ENCODE measurements at places on chromosomes 5 and 9.
A peak's percentile ranks its signal among the peaks of the same experiment; 100 is the strongest.

DNA sequence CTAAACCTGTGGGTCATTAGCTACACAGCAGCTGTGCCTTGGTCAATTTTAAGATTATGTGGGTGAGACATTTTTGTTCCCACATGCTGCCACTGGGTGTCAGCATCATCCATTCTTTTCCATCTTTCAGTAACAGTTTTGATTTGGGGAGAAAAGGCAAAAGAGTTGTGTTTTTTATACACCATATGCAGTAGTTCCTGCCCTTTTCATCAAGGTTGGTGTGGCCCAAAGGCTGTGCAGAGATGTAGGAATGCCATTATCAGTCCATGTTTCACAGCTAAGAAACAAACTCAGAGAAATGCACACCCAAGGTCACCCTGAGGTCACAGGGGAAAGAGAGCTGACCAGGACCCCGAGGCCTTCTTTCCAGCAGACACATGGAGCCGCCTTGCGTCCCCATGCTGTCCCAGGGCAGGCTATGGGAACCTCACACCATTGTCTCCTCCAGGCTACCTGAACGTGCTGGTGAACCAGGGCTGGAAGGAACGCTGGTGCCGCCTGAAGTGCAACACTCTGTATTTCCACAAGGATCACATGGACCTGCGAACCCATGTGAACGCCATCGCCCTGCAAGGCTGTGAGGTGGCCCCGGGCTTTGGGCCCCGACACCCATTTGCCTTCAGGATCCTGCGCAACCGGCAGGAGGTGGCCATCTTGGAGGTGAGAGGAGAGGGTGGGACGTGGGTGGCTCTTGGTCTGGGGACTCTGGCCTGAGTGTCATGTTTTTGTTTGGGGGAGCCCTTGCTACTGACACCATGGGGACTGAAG is 27.8 kb upstream of the GRPEL2 start:
- peak; percentile 56 for DNase-seq

DNA sequence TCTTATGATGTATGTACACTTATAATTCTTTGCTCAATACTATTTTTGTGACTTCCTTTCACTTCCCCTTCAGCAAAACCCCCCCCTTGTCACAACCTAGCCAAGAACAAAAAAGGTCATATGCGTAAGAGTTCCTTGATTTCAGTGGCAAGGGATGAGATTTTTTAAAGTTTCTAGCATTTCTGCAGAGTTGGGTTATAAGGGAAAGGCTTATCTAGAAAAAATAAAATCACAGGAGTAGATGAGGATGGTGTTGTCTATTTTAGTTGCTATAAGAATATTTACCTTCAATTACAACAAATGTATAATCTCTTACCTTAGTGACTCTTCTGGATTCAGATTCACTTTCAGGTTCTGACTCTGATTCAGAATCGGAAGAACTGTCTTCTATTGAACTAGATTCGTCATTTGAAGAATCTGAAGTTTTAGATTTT is 184.6 kb downstream of the AP3B1 start:
- DNase-seq: no peak

DNA sequence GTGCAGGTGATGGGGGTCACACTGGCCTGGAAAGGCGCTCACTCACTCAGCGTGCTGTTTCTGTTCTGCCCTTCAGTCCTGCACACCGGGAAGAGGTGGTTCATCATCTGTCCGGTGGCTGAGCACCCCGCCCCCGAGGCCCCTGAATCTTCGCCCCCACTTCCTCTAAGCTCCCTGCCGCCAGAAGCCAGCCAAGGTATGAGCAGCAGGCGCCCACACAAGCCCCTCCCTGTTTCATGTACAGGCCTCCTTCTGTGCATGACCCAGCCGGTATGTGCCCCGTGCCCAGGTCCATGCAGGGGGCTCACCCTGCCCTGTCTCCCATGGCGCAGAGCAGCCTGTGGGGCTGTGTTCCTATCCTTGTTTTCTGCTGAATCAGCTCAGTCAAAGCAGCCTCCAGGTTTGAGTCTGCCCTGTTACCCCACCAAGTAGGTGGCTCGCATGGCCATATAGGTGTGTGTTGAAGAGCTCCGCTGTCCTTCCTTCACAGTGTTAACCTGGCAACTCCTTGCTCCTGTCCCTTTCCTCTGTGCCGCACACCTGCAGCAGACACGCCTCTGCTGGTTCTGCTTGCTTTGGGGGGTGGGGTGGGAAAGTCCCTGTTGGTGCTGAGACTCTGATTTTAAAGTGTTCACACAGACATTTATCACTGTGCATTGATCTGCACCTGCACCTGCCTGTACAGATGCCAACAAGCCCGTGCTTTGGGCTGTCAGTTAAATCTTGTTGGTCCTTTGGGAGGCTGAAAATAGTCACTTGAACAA is 84.8 kb downstream of the WNK2 start:
- no peak for DNase-seq

DNA sequence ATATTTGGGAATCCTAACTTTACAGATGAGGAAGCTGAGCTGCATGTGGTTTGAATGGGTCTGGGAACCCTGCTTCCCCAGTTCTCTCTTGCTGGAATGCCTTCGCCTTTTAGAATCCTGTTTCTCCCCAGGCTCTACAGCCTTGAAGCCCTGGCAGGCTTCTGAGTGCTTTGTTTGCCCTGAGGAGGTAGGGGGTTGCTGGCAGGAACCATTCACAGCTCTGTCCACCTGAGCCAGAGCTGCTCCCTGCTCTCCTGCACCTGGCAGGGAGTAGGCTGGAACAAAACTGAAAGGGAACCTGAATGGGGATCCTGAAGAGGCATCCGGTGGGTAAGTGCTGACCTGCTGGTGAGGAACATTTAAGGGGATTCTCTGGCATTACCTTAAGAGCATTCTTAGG is 33.0 kb downstream of the KIF4B start:
- no peak for DNase-seq

DNA sequence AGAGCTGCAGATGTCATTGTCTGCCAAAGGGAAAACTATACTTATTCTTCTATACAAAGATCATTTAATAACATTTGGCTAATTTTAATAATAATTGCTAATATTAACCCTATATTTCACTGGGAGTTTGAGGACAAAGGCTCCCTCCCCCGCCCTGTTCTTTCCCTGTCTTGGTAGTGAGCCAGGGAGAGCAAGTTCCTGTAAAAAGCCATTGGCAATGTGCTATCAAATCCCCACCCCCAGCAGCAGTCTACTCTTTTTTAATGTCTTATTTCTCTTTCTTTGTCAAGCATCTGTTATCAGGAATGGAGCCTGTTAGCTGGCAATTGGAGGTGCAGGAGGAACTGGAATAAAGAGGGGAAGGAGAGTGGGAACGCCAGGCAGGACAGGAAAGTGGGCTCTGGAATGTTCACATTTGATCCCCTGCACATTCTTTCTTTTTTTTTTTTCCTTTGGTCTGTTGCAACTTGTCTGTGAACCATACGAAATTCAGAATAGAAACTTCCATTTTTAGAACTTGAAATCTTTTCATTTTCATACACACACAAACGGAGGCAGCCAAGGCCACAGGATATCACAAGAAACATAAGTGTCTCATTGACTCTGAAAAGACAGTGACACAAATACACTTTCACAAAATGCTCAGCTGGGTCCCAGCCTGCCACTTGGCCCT is 664.8 kb upstream of the ZNF608 start:
- DNase-seq: peak; percentile 58

DNA sequence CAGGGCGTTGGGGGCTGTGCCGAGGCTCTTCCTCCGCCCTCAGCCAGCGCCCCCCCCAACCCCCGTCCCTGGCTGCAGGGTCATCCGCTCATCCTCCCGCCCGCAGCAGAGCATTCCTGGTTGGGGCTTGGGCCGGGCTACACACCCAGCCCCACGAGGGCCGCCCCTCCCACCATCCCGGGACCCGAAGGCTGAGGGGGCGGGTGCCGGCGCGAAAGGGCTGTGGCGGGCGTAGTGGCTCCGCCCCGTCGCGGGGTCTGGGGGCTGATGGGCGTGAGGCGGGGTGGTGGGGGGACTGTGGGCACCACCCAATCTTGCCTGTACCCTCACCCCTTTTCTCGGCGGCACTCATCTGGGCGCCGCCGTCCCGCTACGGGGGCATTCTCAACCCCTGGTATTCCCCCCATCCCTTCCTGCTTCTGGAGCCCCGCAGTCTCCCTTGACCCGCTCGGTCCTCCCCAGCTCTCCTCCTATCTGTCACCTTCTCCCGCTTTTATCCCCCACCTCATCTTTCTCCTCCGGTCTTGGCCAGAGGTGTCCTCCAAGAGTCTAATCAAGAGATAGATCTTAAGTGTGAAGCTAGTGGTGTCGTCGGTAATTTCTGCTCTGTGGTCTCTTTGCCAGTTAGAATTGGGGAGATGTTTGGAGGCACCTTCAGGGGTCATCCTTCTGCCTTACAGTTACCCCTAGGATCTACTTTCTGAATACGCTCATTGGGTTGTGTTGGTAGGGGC is 1.6 kb downstream of the FER start:
- peak; percentile 8 for DNase-seq

DNA sequence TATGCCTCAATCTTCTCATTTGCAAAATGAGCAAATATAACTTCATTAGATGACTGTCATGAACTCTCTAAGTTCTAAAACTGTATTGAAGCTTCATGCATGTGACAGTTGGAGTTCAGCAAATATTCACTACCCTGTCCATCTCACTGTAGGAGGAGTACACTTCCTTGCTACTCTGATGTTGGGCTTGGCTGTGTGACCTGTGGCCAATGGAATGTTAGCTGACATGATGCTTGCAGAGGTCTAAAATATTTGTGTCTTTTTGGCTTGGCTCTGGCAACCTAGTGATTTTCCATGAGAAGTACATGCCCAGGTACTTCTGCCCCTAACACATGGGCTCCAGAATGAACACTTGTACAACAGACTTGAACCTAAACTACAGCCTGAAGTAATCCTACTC is 203.1 kb upstream of the ANKH start:
- no peak for DNase-seq

- DNase-seq: no peak
These were observed 180.1 kb upstream of the MVB12B start for GRCh38 chr9:126146254-126147145.

DNA sequence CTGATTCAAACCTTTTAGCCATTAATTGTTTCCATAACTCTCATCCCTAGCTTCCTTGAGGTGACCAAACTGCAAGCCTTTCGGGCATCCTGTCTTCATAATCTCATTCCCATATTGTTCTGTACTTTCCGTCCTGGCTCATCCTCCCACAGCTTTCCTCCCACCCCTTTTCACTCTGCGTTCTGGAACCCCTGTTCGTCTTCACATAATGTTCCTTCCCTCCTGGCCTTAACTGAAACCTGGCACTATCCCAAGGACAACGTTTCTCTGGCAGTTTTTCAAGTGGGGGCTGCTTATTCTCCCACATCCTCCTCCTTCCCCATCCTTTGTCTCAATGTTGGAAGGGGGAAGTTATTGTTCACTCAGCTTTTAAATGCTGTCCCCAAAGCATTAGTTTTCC is 1.5 kb downstream of the ZNF189 start:
- peak; percentile 7 for DNase-seq

DNA sequence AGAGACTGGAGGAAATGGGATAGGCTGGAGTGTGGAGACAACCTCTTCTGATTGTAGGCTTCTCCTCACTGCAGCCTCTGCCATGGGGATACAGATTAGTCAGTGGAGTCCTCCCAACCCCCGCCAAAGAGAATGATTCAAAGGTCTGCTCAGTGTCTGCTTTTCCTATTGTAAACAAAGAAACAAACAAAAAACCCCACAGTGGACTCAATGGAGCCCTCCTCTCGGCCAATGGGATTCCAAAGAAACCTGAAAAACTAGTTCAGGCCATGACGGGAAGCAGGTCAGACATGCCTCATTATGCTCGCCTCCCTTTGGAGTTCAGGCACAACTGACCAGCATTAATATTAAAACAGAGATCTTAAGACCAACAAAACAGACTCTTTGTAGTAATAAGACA is 85.8 kb downstream of the SEC61B start:
- no peak for DNase-seq

DNA sequence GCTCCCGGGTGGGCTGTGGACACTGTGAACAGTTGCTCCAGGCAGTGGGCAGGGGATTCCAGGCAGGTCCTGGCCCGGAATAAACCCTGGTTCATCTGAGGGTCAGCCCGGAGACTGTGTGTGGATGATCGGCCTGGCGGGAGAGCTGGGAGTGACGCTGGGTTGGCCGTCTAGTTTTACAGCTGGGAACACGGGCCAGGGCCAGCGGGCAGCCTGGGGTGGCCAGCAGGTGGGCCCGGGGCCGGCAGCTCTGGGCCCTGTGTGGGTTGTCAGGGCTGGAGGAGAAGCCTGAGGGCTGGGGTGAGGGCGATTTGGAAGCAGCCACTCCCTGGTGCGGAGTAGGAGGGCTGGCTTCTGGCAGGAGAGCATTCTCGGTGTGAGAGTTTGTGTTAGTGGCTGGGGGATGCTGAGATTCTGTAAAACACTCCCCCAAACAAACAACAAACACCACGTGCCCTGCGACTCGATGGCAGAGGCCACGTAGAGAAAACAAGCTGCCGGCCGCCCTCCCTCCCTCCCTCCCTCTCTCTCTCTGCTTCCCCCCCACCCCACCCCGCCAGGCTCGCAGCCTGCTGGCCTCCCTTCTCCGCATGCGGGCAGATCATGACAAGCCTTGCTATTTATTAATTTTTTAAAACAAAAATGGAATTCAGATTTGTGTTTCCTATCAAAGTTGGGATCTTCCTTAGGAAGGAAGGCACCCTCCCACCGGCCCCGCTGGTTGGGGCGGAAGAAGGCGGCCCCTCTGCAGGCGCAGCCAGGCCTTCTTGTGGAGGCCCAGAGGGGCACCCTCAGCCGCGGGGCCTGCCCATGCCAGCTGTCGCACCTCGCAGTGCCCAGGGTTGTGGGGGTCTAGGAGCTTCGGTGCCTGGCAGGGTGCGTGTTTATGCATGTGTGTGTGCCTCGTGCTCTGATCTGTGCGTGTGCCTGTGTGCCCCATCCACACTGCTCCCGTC is 49.5 kb downstream of the RXRA start:
- no peak for DNase-seq

GRCh38 chr5:146130440-146131045 is 25.2 kb upstream of the PLAC8L1 start:
- peak; percentile 38 for DNase-seq

- DNase-seq: no peak
These were observed 4.9 kb downstream of the TOMM5 start for GRCh38 chr9:37587521-37587920.

GRCh38 chr5:76701298-76701697 is 14.6 kb upstream of the F2R start:
- DNase-seq: peak; percentile 85

GRCh38 chr5:87435144-87435694 is 22.5 kb upstream of the CCNH start:
- DNase-seq: no peak

DNA sequence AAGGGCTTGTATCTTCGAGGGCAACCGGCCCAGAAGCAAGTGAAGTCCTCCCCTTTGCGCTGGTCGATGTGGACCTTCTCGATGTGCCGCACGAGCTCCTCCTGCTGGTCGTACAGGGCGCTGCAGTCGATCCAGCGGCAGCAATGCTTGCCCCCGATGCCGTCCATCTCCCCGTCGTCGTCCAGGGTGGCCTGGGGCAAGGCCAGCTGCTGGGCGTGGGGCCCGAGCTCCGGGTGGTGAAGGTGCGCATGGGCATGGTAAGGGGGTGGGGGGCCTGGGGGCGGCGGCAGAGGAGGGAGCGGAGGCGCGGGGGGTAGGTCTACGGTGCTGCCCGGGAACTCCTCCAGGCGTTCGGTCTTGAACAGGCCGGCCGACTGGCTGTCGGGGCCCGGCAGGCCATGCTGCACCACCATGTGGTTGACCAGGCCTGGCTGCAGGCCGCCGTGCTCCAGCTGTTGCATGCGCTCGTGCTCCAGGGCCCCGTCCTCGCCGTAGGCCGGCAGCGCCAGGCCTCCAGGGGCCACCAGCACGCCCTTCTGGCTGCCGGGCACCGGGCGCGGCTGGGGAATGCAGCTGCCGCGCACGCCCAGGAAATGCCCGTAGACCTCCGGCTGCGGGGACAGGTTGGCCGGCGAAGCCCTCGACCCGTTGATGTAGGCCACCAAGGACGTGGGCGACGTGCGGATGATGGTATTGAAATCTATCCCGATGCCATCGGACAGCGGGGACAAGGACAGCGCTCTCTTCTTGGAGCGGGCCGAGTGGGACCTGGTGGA is 181.8 kb downstream of the GLIS3 start:
- no peak for DNase-seq

All from fibroblast of skin of right quadriceps (primary cell).